ENCODE measurements at places on chromosomes 13 and 19. TPM values are rescaled to one million over a fixed set of nuclear protein-coding genes. Genes with fewer than 3 reads are reported as not detected.
A peak's percentile ranks its signal among the peaks of the same experiment; 100 is the strongest.

DNA sequence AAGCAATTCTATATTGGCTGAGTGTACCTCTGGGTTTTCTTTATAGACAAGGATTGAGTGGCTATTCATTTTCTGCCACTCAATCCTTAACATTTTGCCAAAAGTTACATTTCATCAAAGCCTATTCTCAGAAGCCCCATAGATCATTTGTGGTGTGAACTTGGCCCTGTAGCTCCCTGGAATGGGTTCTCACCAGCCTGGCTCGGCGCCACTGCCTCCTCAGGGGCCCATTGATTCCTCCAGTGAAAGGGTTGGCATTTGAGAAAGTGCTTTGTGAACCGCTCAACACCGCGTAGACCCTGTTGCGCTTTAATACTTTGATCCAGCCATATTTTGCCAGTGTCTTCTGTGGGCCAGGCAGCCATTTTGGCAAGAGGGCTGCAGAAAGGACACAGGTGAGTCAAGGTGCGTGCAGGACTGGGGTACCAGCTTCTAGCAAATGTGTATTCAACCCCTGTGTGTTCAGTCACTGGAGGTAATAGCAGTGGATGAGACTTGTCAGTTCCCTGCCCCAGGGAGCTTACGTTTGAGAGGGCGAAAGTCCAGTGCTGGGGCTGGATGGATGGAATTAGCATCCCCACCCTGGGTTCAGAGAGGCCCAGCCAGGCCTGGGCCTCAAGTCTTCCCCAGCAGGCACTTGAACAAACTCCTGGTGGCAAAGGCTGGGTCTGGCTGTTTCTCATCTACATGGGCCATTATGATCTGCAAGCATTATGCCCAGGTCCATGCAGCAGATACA lies 3.8 kb downstream of the RAB8A start:
- DNase-seq, result no peak

DNA sequence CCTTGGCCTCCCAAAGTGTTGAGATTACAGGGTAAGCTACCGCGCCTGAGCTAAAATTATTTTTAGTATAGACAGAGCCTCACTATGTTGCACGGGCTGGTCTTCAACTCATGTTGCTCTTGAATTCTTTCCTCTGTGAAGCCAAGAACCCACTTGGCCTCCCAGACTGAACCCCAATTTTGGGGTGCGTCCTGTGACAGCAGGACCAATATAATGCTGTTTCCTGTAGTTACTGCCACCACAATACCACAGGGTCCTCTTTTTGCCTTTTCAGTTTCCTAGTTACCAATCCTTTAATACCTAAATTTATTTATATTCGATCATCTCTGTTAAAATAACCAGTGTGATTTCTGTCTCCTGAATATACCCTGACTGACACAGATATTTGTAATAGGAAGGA lies 32.9 kb downstream of the TSKS start:
- DNase-seq, result no peak

- no peak for DNase-seq
These were observed 16.9 kb downstream of the PEX11G start for GRCh38 chr19:7471696-7472615.

DNA sequence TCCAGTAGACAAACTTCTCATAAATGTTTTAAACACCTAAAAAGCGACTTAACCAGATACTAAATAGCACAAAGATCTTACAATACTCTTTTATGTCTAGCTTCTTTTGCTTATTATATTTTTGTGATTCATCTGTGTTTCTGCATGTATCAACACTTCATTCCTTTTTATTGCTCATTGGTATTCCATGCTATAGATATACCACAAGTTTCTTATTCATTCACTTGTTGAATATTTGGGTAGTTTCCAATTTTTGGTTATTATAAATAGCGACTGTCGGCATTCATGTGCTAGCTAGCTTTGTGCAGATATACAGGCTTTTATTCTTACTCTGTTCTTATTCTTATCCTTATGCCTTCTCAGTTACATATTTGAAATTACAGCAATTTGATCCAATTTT lies 50.0 kb upstream of the RGCC start:
- no peak for DNase-seq

GRCh38 chr19:34118879-34119748 lies 53.2 kb upstream of the LSM14A start:
- no peak for DNase-seq

- no peak for DNase-seq
These were observed at the start of gene C19orf85 for GRCh38 chr19:55464662-55465054. Gene C19orf85, minus strand, starts transcription at chr19:55464751. Its CDS starts 197 bp downstream, at chr19:55464554.

- peak; percentile 2 for DNase-seq
These were observed 2.1 kb downstream of the PNMA8C start for GRCh38 chr19:46426506-46427162.

GRCh38 chr13:101841698-101842097 lies 389.2 kb downstream of the ITGBL1 start:
- no peak for DNase-seq

DNA sequence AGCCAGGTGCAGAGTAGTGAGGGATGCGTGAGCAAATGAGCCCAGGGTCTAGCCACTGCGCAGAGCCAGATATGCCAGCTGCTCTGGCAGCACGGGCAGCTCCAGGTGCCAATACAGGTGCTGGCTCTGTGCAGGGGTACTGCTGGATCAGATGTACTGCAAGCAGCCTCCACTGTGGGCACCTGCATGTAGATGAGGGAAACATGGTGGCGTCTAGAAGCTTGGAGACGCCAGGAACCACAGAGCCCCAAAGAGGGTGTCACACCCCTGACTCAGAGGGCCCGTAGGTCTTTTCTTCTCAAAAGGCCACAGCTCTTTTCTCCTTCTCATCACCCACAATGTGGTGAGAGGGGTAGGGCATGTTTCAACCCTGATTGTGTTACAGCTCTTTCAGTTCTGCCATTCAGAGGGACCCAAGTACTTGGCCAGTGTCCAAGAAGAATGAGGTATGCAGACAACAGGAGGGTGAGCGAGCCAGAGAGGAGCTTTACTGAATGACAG lies 244.4 kb upstream of the SLITRK1 start:
- DNase-seq, result no peak

GRCh38 chr19:35080613-35081170 lies 34.9 kb upstream of the FXYD3 start:
- no peak for DNase-seq

DNA sequence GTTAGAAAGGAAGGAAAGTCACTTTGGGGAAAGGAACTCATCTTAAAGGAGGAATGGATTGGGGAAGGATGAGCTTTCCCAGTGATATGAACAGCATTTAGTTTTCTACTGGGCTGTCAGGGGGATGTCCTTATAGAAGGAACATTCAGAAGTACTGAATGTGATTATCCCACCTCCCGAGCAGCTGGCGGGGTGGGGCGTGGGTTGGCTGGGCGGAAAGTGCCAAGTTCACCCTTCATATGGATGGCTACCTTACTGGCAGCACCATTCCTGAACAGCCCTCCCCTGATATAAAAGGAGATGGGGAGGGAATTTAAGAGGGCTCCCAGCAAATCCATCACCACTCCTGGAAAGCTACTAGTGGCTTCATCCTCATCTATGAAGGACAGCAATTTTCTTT lies 190.7 kb downstream of the DNAJC15 start:
- no peak for DNase-seq

- no peak for DNase-seq
These were observed 635.4 kb upstream of the ARGLU1 start for GRCh38 chr13:107203146-107203847.

GRCh38 chr13:100476963-100477362 lies 111.6 kb downstream of the GGACT start:
- no peak for DNase-seq

DNA sequence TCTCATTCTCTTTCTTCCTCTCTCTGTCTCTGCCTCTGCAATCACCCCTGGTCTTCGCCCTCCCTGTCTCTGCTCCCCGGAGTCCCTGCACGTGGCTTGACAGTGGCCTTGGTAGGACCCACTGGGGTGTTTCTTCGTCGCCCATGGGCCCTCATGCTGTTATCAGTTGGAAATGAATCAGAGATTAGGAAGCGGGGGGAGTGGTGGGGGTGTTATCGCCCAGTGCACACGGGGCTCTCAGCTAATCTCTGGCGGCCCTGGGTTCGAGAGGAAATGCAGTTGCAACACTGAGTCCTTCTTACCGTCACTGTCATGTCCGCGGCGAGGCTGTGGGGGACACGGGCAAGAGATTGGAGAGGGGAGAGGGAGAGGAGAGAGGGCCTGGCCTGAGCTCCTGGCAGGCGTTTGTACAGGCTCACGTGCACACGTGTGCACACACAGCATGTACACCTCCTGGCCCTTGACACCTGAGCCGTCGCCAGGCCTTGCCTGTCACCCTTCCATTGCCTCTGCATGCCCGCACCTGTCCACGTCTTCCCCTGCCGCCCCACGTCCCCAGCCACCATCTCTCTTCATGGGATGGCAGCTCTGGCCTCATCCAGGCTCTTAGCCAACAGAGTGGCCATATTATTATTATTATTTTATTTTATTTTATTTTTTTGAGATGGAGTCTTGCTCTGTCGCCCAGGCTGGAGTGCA lies 37.8 kb upstream of the SLC7A10 start:
- no peak for DNase-seq

GRCh38 chr13:49858178-49858856 lies 65.8 kb upstream of the KPNA3 start:
- DNase-seq, result no peak

DNA sequence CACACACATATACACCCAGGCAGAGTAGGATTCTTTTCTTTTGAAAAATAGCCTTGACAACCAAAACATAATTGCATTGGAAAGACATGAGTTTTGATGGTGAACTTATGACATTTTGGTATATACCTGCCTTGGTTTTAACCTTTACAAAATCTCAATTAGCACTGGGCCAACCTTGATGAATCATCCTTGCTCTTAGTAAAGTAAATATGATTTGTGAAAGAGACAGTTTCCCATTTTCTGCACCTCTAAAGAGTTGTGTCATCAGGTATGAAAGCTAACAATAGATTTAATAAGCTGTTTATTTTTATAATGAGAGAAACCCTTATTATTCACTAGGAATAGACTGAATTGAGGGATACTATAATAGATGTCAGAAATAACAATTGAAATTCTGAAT lies 15.7 kb upstream of the ENOX1 start:
- DNase-seq, result no peak

GRCh38 chr19:47794526-47794925 lies 9.8 kb downstream of the TPRX1 start:
- DNase-seq, result no peak

- DNase-seq, result no peak
These were observed 108.9 kb downstream of the ZNF536 start for GRCh38 chr19:30481063-30481462.

DNA sequence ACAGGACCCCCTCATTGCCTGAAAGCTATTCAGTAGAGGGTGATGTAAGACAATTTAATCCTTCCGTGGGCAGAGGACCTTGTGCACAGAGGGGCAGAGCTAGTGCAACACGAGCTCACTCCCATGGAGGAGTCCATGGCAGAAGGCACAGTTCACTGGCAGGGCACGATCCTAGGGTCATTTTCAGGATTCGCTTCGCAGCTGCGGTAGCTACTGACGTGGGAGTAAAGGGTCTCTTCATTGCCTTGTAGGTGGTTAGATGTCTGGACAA lies 207.8 kb downstream of the FOXO1 start:
- no peak for DNase-seq

DNA sequence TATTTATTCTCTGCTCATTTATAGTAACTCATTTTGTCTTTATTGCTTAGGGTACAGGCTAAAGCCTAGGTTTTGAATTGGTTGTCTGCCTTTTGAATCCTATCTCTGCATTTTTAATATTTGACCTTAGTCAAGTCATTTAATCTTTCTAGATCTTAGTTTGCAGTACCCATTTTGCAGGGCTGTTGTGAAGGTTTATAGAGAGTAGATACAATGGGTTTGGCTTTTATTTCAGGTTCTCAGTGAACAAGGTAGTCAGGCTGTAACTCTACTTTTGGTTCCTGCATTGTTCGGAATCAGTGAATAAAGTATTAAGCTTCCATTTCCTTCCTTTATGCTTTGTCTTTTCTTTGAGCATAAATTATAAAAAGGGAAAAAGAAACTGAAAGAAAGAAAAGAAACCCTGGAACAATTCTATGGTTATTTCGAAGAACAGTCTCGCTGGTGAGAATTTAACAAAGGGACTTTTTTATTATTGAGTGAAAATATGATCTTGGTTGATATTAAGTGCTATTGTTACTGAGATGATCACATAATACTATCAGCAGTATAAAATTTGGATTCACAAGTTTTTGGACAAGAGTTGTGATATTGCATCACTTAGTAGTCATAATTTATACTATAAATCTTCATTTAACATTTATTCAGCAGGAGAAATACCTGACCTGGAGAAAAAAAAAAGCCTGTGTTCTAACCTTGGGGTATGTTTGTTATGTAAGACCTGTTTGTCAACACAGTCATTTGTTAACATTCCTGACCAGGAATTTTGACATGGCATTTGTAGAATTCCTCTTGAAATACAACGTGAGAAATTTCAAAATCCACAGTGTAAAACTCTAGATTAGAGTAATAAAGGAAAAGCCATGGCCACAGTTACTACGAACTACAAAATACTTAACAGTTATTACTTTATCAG lies 91.3 kb downstream of the ZMYM2 start:
- no peak for DNase-seq

DNA sequence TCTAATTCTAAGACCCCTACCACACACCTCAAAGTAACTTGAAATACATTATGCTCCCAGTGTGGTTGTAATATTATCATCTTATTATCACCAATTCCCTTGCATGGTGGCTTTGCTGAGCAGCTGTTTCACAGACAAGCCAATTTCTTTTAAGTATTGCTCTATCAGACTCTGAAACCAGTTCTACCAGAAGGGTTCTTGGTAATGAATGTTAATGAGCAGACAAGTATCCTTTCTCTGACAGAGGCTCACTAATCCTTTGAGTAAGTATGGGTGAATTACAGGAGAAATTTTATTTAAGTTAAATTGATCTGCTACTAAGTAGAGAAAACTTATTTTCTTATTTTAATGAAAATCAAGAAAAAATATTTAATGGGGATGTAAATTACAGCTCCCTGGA lies 326.0 kb downstream of the GPC6 start:
- no peak for DNase-seq

GRCh38 chr19:39183104-39183503 lies 13.7 kb upstream of the NCCRP1 start:
- DNase-seq, result no peak

DNA sequence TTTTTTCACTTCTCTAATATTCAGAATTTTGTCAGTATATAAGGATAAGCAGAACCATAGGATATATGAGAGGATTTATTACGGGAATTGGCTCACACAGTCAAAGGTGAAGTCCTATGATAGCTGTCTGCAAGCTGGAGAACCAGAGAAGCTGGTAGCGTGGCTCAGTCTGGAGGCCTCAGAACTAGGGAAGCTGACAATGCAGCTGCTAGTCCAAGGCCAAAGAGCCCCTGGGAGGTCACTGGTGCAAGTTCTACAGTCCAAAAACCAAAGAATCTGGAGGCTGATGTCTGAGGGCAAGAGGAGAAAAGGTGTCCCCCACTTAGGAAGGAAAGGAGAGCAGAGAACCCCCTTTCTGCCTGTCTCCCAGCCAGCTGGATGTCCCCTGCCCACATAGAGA lies 114.4 kb downstream of the RNF17 start:
- DNase-seq, result no peak

The ZNF134 gene
- 17.4 TPM for total RNA-seq

The TEX29 gene
- total RNA-seq, result not detected

The SLC25A42 gene
- total RNA-seq, result 32.2 TPM

The PLVAP gene
- not detected for total RNA-seq

The NDUFA11 gene
- 120 TPM for total RNA-seq

The CYP2A6 gene
- not detected for total RNA-seq

The TEX101 gene
- total RNA-seq, result not detected

The APOE gene
- 1.4 TPM for total RNA-seq

The IGFL1 gene
- total RNA-seq, result not detected

The TPT1 gene
- 5,591 TPM for total RNA-seq

The MYO16 gene
- total RNA-seq, result 0.74 TPM

The LRRC63 gene
- total RNA-seq, result 0.20 TPM

The CEACAM3 gene
- total RNA-seq, result not detected

The FAM124A gene
- total RNA-seq, result not detected

The ZNF880 gene
- total RNA-seq, result 17.9 TPM

Measured in CD4-positive, CD25-positive, alpha-beta regulatory T cell (primary cell).